ENCODE measurements at places on chromosomes 2 and 18.

DNA sequence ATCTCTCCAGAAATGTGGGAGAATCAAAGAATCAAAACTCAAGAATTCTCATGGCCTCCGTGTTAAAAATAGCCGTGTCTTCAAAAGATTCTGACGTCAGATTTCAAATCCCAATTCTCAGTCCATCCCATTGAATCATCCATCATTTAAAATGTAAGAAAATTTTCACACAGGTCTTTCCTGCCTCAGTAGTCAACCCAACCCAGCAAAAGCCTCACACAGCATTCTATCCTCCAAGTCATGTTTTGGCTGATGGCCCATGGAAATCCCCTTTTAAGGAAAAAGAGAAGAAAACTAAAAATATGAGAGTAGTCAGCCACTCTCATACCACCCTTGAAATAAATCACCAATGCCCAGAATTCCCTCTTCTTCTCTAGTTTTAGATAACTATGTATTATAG, 211.8 kb downstream of the C1D start:
- no peak for DNase-seq

- no peak for DNase-seq
Measured at GRCh38 chr2:52613064-52613463, 1154.5 kb upstream of the CHAC2 start.

DNA sequence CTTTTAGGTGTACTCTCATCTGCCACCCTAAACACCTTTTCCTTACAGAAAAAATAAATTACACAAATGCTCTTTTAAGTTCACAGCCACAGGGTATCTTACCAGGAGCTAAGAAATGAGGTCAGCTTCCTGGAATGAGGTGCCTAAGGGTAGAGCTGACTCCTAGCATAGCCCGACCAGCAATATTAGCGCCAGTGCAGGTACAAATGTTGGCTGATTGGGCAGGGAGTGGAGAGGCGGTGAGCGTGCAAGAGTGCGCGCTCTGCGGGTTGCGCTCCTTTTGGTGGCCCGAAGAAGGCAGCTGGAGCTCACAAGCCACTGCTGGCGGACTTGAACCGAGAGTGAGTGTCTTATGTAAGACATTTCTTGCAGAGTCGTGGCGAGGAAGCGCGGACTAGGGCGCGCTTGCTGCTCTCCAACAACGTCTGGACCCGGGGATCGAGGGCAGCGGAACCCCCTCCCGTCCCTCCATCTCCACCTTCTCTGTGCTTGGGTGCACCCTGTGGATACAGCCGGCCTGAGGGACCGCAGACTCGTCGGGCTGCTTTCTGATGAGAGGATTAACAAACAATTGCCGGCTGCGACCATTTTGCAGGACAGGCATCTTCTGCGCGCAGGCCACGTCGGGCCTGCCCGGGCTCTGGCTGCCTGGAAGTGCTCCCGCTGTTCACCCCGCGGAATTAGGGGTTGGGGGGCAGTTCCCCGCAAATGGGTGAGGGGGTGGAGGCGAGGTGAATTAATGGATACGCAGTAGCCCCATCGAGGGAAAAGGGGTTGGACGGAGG, 17.3 kb downstream of the BOLA3 start:
- DNase-seq: no peak

GRCh38 chr2:219851169-219851568, 223.7 kb downstream of the SLC4A3 start:
- DNase-seq: no peak

GRCh38 chr2:164705412-164706167, 84.3 kb upstream of the GRB14 start:
- no peak for DNase-seq

DNA sequence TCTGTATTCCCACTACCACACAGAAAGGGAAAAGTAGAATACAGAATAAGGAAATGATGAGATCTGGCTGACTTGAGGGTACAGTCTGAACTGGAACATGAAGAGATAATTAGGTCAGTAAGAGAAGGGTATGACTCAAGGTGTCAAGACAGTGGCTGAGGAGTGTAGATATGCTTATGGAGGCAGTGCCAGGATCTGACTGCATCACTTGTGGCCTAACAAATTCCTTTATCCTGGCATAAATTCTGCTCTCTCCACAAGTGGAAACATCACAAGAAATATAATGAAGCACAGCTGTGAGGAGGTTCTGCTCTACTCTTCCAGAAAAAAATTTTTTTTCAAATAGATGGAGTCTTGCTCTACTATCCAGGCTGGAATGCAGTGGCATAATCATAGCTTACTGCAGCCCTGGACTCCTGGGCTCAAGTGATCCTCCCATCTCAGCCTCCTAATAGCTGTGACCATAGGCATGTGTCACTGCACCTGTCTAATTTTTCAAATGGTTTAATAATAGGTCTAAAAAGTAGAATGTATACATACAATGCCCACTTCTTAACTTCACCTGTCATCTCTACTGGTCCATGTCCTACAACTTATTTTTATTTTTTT, 85.3 kb downstream of the C2orf74 start:
- no peak for DNase-seq

DNA sequence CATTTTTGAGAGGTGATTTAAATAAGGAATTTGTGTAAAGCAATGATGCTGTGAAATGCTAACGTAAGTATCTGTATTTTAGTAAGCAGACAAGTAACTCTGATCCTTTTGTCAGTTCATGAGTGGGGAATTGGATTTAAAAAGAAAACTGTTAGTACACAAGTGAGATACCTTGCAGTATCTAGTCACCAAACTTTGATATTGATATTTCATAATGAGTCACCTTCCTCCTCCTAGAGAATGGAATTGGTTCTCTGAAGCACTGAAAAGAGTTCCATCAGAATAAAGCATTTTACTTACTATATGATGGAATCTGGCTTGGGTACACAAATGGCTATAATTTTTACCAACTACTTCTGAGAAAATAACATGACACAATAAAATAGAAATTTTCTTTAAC, 232.2 kb downstream of the ZNF804A start:
- DNase-seq: no peak

GRCh38 chr18:38933910-38934510, 1368.4 kb upstream of the CELF4 start:
- no peak for DNase-seq

All from posterior cingulate gyrus (tissue), 11 donors.